ENCODE measurements at places on chromosomes 16 and 17.

DNA sequence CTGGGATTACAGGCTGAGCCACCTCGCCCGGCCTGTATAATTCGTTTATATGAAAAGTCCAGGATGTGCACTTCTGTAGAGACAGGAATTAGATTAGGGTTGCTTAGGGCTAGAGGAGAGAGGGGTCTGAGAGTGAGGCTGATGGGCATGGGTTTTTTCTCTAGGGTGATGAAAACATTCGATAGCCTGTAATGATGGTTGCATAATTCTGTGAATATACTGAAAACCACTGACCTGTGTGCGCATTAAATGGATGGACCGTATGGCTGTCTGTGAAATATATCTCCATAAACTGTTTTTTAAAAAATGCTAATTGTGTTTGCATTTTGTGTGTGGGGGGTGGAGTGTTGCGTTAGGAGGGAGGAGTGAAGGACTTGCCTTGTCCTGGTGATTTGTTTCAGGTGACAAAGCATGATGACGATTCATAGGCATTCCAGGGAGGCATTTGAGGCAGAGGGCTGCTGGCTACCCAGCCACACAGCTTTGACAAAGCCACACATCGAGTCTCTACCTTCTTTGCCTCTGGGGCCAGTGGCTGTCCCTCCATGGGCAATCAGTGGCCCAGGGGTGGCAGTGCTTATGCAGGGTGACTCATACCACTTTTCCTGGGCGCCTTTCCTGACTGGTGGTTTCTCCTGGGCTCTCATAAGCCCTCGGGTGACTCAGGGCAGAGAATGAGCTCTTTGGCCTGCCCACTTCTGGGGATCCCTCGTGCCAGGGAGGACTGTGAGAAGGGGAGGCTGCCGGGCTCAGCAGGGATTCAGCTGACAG, 148.5 kb upstream of the WSCD1 start:
- no peak for DNase-seq

GRCh38 chr16:81928271-81928918, 82.9 kb downstream of the SDR42E1 start:
- DNase-seq = no peak

DNA sequence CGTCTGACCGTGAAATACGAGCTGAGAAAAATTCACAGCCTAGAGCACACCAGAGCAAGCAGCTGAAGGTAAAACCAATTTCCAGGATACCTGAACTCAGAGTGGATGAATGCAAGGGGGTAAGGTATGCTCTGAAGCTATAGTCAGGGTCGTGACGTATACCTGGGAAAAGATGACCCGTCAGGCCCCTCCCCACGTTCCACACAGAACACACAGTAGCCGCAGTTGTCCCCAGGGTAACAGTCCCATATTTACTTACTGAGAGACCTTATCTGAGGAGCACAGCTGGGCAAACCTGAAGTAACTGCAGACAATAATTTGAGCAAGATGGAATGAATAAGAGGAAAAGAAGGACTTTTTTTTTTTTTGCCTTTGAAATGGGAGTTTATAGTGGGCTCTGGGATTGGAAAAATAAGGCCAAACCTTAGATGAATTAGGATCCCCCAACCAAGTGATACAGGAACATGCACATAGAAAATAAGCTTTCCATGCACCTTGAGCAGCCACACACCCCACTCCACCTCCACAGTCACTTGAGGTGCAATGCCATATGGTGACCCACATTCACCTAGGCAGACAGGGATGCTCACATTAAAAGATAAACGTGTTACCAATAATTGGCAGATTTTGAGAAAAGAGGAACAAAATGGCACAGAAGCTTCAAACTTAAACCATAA, 38.0 kb downstream of the ABCA6 start:
- no peak for DNase-seq

DNA sequence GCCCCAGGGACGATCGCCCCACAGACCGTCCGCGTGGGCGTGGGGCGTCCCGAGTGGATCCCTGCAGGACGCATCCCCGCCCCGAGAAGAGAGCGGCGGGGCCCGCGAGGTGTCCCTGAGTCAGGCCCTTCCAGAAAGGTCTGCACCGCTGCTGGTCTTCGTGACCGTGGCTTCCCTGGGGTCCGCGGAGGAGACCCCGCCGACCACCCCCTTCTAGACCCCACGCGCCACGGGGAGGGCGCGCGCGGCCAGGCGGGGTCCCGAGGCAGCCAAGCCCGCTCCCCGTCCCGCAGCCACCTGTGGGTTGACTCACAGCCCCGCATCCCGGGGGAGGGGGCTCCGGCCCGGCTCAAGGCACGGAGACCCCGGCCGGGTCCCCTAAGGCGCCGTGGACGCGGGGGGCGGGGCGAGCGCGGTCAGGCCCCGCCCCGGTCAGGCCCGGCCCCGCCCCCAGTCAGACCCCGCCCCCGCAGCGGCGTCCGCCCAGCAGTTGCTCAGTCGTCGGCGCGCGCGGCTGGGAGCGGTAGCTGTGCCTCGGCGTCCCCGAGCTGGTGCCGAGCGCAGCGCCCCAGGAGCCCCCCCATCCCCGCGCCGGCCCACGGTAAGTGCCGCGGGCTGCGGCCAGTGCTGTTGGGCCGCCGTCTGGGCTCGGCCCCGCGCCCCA, at the start of gene BAIAP3:
TSS of gene BAIAP3 (plus strand) at position 497 of the 664 bp plus-strand sequence. CDS start 4,905 bp downstream, outside the sequence.
- no peak for DNase-seq

DNA sequence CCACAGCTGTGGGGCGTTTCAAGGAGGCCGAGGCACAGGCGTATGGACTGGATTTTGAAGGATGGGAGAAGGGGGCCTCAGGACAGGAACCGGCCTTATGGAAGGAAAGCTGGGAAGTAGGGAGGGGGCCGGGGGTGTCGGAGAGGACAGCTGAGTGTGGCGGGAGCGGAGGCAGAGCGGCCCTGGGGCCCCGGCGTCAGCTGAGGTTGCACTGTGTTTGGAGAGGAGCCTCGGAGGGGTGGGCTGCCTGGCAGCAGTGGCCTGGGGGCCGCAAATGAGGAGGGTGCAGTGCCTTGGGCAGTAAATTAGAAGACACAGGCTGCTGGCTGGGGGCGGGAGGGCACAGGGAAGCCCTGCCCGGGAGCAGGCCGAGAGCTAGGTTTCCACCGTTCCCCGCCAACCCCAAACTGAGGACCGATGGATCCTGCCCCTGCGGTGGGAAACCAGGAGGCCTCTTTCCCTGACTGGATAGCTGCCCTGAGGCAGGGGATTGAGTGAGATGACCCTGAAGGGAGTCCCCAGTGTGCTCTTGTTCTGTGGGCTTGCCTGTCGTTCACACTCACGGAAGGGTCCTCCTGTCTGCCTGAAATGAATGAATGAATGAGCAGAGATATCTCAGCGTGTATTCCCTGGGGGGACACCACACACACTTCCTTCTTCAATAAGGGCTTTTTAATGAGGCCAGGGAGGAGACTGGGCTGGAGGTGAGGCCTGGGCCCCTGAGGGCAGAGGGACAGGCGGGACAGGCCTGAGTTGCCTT, 18.4 kb downstream of the FOXJ1 start:
- DNase-seq = no peak

DNA sequence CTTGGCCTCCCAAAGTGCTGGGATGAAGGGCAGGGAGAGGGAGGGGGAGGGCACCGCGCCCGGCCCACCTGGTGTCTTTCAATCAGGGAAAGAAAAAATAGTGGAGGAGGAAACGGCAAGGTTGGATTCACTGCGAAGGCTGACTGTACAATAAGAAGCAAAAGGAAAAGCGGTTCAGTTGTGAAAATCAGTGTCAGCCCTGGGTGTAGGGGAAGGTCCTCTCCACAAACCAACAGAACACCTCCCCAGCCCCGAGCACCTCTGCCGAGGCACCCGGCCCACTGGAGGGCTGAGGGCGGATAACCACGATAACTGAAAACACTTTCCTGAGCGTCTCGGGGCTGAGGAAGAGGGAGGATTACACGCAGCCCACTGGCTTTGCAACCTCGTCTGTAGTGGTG, 1.4 kb upstream of the SPG7 start:
- DNase-seq = no peak

DNA sequence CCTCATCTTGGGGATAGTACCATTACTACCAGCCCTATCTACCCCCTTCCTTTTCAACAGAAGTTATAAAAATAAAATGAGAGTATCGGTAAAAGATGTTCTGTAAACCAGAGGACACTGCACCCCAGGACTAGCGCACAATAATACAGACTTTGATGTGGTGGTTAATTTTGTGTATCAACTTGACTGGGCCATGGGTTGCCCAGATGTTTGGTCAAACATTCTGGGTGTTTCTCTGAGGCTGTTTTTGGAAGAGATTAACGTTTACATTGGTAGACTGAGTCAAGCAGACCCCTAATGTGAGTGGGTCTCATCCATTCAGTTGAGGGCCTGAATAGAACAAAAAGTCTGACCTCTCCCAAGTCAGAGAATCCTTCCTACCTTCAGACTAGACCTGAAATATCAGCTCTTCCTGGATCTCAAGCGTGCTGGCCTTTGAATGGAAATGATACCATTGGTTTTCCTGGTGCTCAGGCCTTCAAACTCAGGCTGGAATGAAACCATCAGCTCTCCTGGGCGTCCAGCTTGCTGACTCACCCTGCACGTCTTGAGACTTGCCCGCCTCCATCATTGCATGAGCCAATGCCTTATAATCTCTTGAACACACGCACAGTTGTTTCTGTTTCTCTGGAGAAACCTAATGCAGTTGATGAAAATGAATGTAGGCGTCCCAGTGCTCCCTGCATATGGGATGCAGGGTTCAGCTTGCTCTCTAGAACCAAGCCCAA, 10.1 kb downstream of the MRM1 start:
- DNase-seq = no peak

DNA sequence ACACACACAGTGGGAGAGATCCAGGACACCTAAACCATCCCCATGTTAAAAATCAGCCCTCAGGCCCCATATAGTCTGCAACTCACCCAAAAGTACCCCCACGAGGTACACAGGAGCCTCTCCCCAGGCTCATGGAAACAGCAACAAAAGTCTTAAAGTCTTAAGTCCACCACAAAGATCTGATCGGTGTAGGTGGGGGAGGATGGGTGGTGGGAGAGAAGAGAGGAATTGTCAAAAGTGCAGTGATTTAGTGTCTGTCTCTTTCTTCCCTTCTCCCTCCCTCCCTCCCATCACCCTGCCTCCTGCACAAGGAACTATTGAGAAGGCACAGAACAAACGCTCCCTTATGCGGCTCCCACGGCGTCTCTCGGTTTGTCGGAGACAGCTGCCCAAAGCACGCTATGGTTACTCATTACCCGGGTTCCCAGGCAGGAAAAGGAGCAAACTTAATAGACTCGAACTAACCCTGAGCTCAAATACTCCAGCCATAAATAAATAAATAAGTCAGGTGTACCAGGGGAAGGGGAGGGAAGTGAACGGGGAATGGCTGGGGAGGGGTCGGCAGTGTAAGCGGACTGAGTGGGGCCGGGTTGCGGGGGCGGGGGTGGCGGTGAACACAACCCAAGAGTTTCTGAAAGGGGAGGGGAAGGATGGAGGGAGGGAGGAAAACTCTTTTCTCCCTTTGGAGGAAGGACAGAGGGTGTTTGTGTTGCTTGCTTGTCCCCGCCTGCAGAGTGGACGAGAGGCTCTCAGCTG, 477.4 kb downstream of the SLC39A11 start:
- DNase-seq = peak; percentile 62

DNA sequence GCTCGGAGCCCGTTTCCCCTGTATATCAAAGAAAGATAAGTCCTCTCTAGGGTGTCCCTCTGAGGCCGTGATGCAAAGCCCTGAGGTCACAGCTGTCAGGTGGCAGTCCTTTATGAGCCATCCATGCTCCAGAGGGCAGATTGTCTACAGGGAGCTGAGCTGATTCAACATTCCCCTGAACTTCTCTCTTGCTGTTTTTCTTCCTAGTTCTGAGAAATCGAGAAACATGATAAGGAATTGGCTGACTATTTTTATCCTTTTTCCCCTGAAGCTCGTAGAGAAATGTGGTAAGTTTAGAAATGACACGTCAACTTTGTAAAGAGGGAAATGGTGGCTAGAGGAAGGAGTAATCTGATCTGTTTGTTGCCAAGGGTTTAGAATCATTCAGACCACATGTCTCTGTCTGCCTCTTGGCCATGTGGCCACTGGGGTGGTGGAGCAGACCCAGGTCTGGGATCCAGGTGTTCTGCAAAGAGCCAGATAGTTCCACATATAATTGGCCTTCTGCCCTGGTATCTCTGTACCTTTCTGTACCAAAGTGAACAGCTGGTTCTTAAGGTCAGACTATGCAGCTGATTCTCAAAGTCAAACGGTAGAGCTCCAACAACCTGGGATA, 3.5 kb downstream of the CTNS start:
- DNase-seq = no peak

- DNase-seq = no peak
These were observed 27.5 kb downstream of the TRPV3 start for GRCh38 chr17:3529817-3530741.

DNA sequence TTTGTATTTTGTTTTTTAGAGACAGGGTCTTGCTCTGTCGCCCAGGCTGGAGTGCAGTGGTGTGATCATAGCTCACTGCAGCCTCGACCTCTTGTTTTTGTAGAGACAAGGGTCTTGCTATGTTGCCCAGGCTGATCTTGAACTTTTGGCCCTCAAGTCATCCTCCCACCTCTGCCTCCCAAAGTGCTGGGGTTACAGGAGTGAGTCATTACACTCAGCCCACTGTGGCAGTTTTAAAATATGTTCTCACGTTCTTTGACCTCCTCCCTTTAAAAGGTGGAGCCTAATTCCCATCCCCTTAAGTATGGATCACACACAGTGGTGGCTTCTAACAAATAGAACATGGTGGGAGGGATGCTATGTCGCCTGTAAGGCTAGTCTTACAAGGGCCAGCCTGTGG, 67.7 kb downstream of the ZDHHC7 start:
- DNase-seq = no peak

DNA sequence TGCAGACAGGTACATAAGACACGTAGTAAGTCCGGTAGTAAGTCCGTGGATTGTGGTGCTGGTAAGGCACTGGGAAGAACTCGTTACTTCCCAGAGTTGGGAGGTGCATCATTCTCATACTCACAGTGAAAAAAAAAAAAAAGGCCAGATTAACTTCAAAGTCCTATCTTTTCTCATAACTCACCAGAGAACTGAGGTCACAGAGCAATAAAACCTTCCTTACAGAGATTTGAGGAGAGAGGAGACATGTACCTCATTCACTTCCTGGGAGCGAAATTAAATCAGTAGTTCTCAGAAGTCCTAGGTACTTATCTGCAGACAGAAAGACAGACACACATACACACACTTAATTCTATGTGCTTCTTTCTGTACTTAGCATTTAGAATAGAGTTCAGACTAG, 22.5 kb downstream of the MPHOSPH6 start:
- DNase-seq = no peak

DNA sequence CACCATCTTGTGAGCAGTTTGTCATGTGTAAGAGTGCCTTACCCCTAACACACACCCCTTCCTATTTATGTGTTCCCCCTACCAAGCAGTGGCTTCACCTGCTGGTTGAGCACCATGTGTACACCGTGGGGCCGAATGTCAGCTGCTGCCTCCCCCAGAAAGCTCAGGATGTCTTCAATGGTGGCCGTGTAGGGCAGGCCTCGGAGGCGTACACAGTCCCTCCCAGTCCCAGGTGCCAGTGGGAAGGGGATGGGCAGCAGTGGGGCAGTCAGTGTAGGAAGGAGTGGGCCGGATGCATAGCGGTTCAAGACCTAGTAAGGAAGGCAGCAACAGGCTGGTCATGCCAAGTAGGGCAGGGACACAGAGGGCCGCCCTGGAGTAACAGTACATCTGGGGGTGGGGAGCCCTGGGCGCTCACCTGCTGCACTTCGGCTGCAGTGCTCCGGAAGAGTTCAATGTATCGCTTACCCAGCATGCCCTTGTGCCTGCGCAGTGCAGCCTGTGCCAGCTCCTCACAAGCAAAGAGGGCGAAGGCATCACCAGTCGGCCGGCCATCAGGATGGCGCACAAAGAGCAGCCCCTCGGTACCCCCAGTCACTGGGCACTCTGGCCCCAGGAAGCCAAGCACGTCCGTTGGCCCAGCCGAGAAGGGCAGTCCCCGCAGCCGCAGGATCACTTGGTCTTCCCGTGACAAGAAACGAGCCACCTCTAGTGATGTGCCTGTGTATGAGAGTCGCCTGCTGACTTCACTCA, 4.4 kb downstream of the ESRP2 start:
- DNase-seq = no peak

- DNase-seq = no peak
These were observed at the start of gene AATK for GRCh38 chr17:81166033-81166492. Gene AATK, minus strand, starts transcription at chr17:81166221. Its CDS starts 229 bp downstream, at chr17:81165992.
